ENCODE measurements at places on chromosomes 1 and 21. TPM values are rescaled to one million over a fixed set of nuclear protein-coding genes. Genes with fewer than 3 reads are reported as not detected.

UQCRHL gene
- 2.3 TPM for polyA plus RNA-seq

CA6 gene
- polyA plus RNA-seq: not detected

ST6GALNAC3 gene
- not detected for polyA plus RNA-seq

SEC16B gene
- 0.14 TPM for polyA plus RNA-seq

TNFSF4 gene
- 15.2 TPM for polyA plus RNA-seq

RIMKLA gene
- polyA plus RNA-seq: 0.17 TPM

MTARC2 gene
- polyA plus RNA-seq: 4.3 TPM

NBL1 gene
- 0.17 TPM for polyA plus RNA-seq

KRTAP6-3 gene
- polyA plus RNA-seq: not detected

OR2L5 gene
- not detected for polyA plus RNA-seq

LRRC53 gene
- polyA plus RNA-seq: not detected

LEMD1 gene
- not detected for polyA plus RNA-seq

LIPI gene
- polyA plus RNA-seq: not detected

CDC7 gene
- 34.8 TPM for polyA plus RNA-seq

OR2T2 gene
- polyA plus RNA-seq: 1.5 TPM

ATP6V1G3 gene
- polyA plus RNA-seq: not detected

LENEP gene
- polyA plus RNA-seq: 0.29 TPM

SLC2A5 gene
- 18.9 TPM for polyA plus RNA-seq

MROH7 gene
- polyA plus RNA-seq: not detected

MCM3AP gene
- polyA plus RNA-seq: 53.6 TPM

SERPINC1 gene
- not detected for polyA plus RNA-seq

OR14I1 gene
- polyA plus RNA-seq: 0.83 TPM

SH2D1B gene
- not detected for polyA plus RNA-seq

PAFAH2 gene
- polyA plus RNA-seq: 8.1 TPM

HSF2BP gene
- 0.11 TPM for polyA plus RNA-seq
